ENCODE measurements at places on chromosomes 3 and 15.

GRCh38 chr15:63456258-63456657, 48.1 kb upstream of the USP3 start:
- DNase-seq: no peak

DNA sequence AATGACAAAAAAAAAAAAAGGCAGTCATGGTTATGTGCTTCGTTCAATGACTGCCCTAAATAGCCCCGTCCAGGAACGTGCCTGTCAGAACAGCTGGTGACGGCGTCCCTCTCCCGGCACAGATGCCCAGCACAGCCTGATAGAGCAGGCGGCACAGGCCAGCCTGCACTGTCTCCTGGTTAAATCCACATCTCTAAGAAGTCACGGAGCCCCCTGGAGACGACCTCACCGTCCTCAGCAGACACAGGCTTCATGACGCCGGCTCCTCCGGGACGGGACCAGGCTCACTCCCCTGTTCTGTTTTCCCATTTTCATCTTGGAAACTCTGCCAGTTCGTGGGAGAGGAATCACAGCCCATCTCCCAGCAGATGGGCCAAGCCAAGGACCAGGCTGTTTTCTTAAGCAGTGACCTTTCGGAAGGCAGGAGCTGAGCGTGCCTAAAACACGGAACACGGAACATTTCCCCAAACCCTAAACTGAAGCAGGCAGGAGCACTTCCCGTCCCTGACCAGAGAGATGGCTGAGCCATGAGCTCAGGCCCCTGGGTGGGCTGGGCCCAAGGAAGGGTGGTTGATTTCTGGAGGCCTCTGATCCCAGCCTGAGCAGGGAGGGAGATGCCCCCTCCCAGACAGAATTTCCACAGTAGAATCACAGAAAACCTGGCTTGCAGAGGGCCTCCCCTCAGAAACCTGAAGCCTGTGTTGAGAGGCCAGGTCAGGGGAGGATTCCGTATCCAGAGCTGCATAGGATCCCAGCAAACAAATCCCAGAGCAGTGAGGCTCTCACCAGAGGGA, 35.9 kb downstream of the ADCY5 start:
- DNase-seq: no peak

GRCh38 chr3:55218577-55218976, 268.5 kb downstream of the WNT5A start:
- DNase-seq: no peak

- DNase-seq: no peak
Measured at GRCh38 chr3:187507905-187508304, 139.7 kb downstream of the RTP4 start.

DNA sequence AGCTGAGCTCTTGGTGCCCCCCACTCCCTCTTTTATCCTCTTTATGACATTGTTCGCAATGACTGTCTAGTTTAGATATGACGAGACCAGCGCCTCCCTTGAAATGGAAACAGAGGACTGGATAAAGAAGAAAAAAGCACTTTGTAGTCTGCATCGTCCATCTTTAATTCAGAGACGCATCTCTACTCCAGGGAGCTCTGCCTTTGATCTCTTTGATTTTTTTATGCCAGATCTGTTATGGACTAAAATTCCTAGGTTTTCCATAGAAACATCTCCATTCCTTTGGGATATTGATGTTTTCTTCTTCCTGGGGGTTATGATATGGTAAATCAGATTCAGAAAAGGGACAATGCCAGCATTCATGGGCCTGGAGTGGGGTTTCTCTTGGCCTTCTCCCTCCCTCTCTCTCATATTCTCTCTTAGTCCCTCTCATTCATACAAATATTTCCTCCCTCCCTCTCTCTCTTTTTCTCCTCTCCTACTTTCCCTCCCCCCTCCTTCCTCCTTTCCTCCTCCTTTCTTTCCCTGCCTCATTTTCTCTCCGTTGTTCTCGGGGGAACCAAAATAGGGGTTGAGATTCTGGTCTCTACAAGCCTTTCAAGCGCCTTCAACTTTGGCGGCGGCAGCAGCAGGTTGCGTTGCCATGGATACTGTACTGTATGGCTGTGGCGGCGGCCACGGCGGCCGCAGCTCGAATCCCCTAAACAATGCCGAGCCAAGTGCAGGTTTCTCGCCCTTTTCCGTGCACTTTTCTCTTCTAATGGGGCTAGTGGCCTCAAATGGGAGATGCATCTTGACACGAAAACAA, 45.5 kb downstream of the ZIC4 start:
- no peak for DNase-seq

GRCh38 chr3:189132839-189133238, 38.9 kb upstream of the TPRG1 start:
- no peak for DNase-seq

GRCh38 chr3:134466331-134466730, 19.5 kb downstream of the ANAPC13 start:
- no peak for DNase-seq
